ENCODE measurements at places on chromosomes 2 and 18.

DNA sequence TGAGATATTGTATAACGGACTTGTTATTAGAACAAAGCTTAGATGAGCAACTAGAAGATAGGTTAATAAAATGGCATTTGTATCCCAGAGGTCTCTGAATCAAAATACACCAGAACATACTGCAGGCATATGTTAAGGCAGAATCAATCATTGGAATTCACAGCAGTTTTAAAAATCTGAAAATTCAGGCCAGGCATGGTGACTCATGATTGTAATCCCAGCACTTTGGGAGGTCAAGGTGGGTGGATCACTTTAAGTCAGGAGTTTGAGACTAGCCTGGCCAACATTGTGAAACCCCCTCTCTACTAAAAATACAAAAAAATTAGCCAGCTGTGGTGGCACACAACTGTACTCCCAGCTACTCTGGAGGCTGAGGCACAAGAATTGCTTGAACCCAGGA lies 405.2 kb downstream of the ZEB2 start:
- no peak for DNase-seq

DNA sequence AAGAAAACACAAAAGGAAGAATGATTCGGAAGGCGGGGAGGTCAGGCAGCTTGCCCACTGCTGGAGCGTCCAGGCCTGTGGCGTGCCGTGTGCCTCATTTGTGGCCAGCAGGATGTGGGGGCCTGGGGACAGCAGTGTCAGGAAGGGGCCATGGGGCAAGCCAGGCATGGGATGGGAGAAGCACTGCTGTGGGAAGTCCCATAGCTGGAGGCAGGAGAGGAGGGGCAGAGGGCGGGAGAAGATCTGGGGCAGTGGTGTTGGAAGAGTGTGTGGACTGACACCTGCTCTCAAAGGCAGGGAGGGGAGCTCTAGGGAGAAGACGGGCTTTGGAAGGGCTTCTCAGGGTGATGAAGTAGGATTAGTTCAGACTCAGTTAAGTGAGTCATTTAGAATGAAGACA lies 133.7 kb downstream of the ACOXL start:
- DNase-seq: no peak

DNA sequence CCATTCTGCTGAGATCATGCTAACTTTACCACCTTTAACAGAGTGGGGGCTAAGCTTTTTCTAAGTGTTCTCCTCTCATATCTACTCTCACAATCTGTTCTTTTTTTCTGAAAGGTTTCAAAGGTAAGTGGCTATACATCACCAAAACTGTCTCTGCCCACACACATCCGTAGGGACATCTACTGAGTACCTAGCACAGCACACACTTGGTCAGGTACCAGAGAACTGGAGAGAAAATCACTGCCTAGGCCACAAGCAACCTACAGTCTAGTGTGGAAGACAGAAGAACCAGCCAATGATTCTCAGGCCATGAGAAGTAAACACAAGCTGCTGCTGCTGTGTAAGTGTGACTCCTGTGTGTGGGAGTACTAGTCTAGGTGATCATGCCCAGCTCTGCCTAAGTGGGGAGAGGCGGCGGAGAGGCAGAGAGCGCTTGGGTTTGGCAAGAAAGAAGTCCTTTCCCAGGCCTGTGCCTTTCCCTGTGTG lies 176.1 kb upstream of the ZFP36L2 start:
- DNase-seq: no peak

DNA sequence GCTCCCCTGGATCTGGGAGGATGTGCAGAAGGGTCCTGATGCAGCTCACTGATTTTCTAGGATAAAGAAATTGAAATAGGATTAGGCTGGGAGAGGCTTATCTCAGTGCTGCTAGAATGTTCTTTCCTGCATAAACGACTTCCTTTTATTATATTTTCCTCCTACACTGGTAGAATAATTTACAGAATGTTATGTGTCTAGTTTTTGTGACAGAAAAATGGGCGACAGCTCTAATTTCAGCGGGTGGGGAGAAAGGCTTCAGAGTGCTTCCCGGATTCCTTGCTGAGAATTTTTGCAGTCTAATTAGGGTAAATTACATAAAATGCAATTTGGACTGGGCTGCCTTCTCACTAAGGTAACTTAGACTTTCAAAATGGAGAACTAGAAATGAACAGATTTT lies 66.2 kb downstream of the SKA1 start:
- no peak for DNase-seq

GRCh38 chr18:77369644-77370043 lies 120.0 kb downstream of the GALR1 start:
- no peak for DNase-seq

Measured in stimulated activated CD8-positive, alpha-beta memory T cell treated with anti-CD3 and anti-CD28 coated beads, Interleukin-15, amount 100 ng/mL, for 48 hours (primary cell).